ENCODE measurements at places on chromosomes 13 and 19. TPM values are rescaled to one million over a fixed set of nuclear protein-coding genes. Genes with fewer than 3 reads are reported as not detected.

PNMA8A gene
- total RNA-seq = 2.1 TPM

ZNF527 gene
- 5.4 TPM for total RNA-seq

GRCh38 chr19:4781801-4782200 is 9.7 kb upstream of the FEM1A start:
- DNase-seq = no peak

GRCh38 chr13:75495938-75496337 is 14.0 kb upstream of the TBC1D4 start:
- no peak for DNase-seq

SHD gene
- total RNA-seq = not detected

NOTCH3 gene
- 49.8 TPM for total RNA-seq

DNA sequence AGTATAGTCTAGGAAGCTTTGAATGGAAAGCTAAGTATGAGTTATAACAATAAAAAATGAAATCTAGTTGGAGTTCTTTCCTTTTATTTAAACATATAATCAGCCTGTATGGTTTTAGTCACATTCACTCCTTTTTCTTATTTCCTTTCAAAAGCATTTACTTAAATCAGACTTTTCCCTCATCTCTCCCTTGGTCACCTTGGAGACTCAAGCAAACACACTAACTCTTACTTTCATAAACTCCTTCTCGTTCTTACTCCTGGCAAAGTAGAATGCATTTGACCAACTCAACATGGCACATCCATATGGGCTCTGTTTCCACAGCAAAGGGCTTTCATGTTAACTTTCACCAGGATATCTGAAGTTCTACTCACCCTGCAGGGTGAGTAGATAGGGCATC is 400.0 kb downstream of the LMO7 start:
- DNase-seq = no peak

- DNase-seq = peak; percentile 85
Measured at GRCh38 chr13:46387064-46387851, at the start of gene RUBCNL. RUBCNL (minus strand) TSS chr13:46387252; CDS start chr13:46372475, 14,777 bp downstream.

GRCh38 chr19:41993612-41994483 is at the start of gene ATP1A3:
ATP1A3 (minus strand) TSS chr19:41994230; CDS start chr19:41994076, 154 bp downstream.
- peak; percentile 98 for DNase-seq

FFAR1 gene
- total RNA-seq = not detected

ZNF772 gene
- 22.1 TPM for total RNA-seq

- no peak for DNase-seq
Measured at GRCh38 chr13:24063281-24063877, 97.1 kb upstream of the SPATA13 start.

DNA sequence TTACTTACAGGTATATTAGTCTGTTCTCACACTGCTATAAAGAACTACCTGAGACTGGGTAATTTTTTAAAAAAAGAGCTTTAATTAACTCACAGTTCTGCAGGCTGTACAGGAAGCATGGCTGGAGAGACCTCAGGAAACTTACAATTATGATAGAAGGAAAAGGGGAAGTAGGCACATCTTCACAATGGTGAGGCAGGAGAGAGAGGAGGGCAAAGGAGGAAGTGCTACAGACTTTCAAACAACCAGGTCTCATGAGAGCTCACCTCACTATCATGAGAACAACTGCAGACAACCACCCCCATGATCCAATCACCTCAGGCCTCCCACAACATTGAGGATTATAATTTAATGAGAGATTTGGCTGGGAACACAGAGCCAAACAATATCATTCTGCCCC is 511.7 kb downstream of the SLITRK6 start:
- no peak for DNase-seq

DLL3 gene
- total RNA-seq = not detected

DNA sequence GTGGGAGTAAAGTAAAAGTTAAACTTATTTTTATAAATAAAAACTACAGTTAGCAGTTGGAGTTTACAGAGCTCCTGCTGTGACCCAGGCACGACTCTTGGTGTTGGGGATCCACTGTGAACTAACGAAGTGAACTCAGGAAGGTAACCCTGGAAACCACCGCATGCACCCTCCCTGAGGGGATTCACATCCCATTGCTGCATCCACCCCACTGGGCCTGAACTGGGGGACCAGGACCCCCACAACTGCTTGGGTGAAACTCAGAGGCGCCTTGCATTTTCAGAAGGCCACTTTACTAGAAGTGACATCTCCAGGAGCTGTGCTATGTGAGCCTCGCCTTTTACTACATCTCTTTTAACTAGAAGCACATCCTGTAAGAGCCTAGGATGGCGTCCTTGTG is 166.4 kb downstream of the TEX29 start:
- DNase-seq = peak; percentile 78

DNA sequence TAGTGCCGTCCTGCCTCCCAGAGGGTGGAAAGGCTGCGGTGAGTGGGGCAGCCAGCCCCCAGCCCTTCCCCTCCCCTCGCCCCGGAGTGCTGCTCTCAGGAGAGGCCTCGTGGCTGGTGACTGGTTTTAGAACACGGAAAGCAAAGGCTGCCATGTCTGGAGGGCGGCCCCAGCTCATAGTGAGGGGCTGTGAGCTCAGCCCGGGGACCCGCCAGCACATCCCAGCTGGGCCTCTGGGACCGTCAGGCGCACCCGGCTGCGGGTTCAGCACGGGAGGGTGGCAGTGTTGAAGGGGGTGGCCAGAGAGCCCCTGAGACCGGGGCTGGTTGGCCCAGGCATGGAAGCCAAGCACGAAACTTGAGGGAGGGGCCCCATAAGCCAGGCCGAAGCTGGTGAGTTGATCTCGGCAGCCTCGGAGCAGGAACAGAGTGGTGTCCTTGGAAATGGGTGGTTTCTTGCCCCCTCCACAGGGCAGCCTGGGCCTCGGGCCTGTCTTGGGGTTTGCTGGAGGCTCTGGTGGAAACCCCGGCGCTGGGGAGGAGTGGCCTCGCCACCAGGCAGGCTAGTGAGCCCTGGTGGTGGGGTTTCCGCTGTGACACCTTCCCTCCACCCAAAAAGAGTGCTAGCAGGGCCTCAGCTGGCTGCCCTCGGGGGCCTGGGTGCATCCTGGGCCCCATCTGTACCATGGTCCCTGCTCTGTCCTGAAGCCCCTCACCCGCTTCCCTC is 157.7 kb downstream of the KDM4B start:
- DNase-seq = no peak

DNA sequence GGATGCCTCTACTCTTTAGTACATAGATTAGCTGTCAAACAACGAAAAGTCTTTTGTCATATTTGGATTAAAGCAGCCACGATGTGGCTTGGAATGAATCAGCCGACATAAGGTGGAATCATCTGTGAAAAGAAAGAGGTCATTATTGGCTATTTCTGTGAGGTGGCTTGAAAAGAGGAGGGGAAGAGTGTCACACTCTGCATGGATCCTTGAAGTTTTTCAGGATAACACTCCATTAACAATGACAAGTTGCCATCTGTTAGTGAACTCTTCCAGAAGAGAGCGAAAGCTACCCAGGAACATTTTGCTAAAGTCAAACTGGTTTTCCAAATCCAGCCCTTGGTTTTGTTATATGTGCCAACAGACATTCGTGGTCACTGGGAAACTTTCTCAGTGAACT is 1604.8 kb downstream of the OLFM4 start:
- no peak for DNase-seq

- DNase-seq = peak; percentile 100
Measured at GRCh38 chr19:1154731-1155351, 19.2 kb downstream of the SBNO2 start.

- DNase-seq = no peak
Measured at GRCh38 chr13:37427843-37428494, 170.6 kb downstream of the POSTN start.

GRCh38 chr13:80082396-80083080 is 258.4 kb downstream of the SPRY2 start:
- no peak for DNase-seq

GRCh38 chr19:1769645-1769985 is 16.3 kb downstream of the ONECUT3 start:
- no peak for DNase-seq

DNA sequence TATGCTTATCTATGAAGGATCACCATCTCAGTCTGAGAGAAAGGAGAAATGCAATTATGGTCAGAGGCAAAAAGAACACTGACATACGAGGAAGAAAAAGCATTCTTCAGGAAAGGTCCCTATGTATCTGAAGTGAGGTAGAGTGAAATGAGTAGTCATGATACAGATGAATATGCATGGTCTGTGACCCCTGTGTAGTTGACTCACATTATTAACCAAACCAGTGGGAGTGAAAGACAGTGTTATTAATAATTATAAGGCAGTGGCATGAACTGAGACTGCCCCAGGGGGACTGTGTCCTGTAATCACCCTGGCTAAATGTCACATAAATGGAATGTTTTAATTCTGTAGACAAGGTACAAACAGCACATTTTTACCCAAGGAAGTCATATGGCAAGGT is 1320.2 kb upstream of the PCDH9 start:
- DNase-seq = no peak

GRCh38 chr13:97307882-97308624 is 85.9 kb downstream of the MBNL2 start:
- DNase-seq = peak; percentile 73

DNA sequence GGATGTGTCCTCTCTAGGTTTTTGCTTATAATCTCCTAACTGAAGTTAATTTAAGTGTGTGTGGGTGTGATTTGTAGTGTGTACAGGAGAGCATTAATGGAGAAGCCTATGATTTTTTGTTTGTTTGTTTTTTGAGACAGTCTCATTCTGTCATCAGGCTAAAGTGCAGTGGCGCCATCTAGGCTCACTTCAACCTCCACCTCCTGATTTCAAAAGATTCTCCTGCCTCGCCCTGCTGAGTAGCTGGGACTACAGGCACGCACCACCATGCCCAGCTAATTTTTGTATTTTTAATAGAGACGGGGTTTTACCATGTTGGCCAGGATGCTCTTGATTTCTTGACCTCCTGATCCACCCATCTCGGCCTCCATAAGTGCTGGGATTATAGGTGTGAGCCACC is 20.6 kb downstream of the ZNF701 start:
- no peak for DNase-seq

- DNase-seq = peak; percentile 10
Measured at GRCh38 chr19:51509823-51510660, 8.4 kb upstream of the SIGLEC12 start.

- no peak for DNase-seq
Measured at GRCh38 chr13:42328672-42329071, 56.7 kb downstream of the AKAP11 start.
